ENCODE measurements at places on chromosomes 7 and 10.
A peak's percentile ranks its signal among the peaks of the same experiment; 100 is the strongest.

GRCh38 chr10:122706467-122706866, 6.8 kb upstream of the C10orf120 start:
- H3K36me3 ChIP-seq = no peaks in the 10 kb centered on the region
- H3K27ac ChIP-seq = no peak overlapping the region
- DNase-seq = no peak
- peaks cover 6% of the 10 kb centered on the region for H3K27me3 ChIP-seq

DNA sequence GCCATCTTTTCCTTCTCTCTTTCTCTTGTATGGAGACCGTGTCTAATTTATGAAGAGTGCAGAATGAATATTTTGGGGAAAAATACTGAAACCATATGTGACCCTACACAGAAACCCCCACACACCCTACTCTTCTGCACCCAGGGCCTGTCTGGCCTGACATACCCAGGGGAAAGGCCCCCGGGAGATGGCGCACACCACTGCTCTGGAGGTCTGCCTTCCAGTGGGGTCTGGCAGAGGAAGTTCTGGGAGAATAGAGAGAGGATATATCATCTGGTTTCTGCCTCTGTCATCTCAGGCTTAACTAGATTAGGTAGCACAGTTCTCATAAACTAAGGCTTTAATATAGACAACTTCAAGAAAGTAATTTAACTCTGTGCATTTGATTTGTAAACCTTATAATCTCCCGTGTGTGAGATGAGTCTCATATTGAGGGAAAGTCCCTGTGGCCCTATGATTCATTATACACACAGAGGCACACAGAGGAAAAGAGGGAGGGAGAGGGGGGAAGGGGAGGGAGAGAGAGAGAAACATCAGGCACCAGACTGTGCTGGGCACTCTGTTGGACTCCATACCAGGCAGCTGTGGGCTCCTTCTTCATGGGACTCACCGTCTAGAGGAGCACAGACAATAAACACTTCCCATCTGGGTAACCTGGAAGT, 123.3 kb downstream of the AOAH start:
- H3K27me3 ChIP-seq = no peaks in the 10 kb centered on the region
- peaks cover 6% of the 10 kb centered on the region for H3K4me1 ChIP-seq
- H3K36me3 ChIP-seq = no peaks in the 10 kb centered on the region
- H3K27ac ChIP-seq = peak overlapping the region; percentile 42

DNA sequence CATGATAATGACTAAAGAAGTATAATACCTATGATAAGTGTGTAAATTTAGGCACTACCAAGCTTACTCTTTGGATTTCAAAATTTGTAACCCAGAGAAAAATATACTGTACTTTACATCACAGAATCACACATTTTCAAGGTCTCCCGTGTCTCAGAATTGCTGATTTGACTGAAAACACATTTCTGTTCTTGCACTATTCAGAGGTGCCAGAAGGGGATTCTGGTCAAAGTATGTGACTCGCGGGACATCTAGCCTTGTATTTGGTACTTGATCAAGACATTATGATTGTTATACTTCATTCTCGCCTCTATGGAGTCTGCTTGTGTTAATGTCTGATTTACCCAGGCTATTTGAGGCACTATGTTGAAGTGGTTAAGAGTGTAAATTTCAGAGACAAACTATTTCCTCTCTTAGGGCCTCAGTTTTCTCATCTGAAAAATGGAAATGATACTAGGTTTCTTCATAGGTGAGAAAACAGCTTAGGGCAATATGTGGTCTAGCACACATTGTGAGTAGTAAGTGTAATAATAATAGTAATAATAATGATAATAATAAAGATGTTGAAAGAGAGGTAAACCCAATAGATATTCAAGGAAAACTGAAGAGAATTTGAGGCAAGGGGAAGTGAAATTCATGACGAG, 320.4 kb downstream of the RNLS start:
- no peaks in the 10 kb centered on the region for H3K4me1 ChIP-seq
- H3K36me3 ChIP-seq = no peaks in the 10 kb centered on the region
- H3K4me3 ChIP-seq = no peak overlapping the region
- no peak overlapping the region for H3K27ac ChIP-seq

DNA sequence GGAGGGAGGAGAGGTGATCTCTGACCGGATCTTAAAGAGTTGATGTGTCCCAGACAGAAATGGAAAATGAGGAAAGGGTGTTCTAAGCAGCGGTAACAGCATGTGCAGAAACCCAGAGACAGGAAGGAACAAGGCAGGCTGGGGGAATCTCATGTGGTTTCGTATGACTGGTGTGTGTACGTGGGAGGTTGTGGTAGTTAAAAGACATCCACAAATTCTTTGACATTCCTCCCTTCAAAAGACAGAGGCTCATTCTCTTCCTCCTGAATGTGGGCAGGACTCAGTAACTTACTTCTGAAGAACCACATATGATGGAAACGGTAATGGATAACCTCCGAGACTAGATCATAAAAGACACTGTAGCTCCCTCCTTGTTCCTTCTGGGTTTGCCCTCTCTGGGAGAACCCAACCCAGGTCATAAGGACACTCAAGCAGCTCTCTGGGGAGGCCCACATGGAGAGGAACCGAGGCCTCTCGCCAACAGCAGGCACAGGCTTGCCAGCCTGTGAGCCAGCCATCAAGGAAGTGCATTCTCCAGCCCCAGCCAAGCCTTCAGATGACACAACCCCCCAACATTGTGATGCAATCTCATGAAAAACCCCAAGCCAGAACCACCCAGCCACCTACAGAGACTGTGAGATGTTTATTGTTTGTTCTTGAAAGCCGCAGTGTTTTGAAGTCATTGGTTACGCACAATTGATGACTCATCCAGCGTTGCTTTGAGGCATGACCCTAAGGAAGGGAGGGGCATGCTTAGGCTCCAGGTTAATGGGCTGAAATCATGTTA, 116.0 kb downstream of the SLIT1 start:
- no peak overlapping the region for H3K27ac ChIP-seq
- DNase-seq = no peak

GRCh38 chr7:503575-504111, 16.0 kb downstream of the PDGFA start:
- H3K27ac ChIP-seq = peak overlapping the region; percentile 72
- H3K4me3 ChIP-seq = no peak overlapping the region
- H3K4me1 ChIP-seq = peaks cover 7% of the 10 kb centered on the region
- peaks cover 18% of the 10 kb centered on the region for H3K36me3 ChIP-seq
- peak; percentile 93 for DNase-seq
- no peaks in the 10 kb centered on the region for H3K27me3 ChIP-seq

DNA sequence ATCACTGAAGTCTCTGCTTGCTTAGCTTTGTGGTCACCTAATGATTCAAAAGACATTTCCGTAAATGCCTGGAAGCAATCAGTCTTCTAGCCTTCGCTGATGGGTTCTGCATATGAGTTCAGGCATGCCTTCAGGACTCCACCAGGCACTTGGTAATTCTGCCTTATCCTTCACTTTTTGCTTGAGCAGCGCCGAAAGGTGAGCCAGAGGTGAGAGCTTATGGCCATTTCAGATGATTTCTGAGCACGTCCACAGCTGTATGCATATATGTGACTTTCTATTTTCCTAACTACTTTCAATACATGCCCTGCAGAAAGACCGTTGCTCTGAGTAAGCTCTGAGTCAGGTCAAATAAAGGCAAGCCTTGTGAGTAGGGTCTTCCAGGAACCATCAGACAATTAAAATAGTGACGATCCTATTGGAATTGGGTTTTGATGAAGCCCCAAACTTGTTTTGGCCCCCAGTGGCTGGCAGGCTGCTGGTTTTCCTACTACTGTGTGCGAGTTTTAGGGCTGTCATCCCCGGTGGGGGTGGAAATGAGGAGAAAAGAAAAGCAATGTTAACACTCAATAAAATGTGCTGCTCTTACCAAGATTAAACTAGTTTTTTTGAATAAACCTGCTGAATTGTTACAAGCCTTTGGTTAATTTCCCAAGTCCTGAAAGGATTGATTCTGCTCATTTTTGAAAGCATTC, 154.4 kb upstream of the AKR1E2 start:
- H3K27me3 ChIP-seq = no peaks in the 10 kb centered on the region
- no peaks in the 10 kb centered on the region for H3K36me3 ChIP-seq
- DNase-seq = no peak
- no peak overlapping the region for H3K27ac ChIP-seq
- no peak overlapping the region for H3K4me3 ChIP-seq
- H3K4me1 ChIP-seq = no peaks in the 10 kb centered on the region

DNA sequence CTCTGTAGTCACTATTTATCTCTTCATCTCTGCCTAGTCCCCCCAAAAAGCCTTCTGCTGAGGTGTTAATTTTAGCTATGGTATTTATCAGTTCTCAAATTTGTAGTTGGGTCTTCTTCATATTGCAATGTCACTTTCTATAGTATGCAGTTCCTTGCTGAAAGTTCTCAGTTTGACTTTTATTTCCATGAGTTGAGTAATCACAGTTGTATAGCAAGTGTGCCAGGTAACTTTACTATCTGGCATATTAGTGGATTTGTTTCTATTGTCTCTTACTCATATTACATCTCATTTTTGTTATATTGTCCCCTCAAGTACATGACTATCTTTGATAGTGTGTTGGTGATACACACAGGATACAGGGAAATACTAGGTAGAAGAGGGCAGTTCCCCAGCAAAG, 152.8 kb downstream of the CUBN start:
- H3K4me3 ChIP-seq = no peak overlapping the region
- no peaks in the 10 kb centered on the region for H3K4me1 ChIP-seq

GRCh38 chr10:125132344-125132743, 28.0 kb downstream of the CTBP2 start:
- no peaks in the 10 kb centered on the region for H3K27me3 ChIP-seq
- H3K36me3 ChIP-seq = peaks cover 16% of the 10 kb centered on the region
- peaks cover 8% of the 10 kb centered on the region for H3K4me1 ChIP-seq
- peak; percentile 27 for DNase-seq

GRCh38 chr7:894927-895450, 18.6 kb downstream of the GET4 start:
- no peak overlapping the region for H3K4me3 ChIP-seq
- peaks cover 4% of the 10 kb centered on the region for H3K4me1 ChIP-seq
- H3K36me3 ChIP-seq = peaks cover 57% of the 10 kb centered on the region
- no peaks in the 10 kb centered on the region for H3K27me3 ChIP-seq
- no peak for DNase-seq

DNA sequence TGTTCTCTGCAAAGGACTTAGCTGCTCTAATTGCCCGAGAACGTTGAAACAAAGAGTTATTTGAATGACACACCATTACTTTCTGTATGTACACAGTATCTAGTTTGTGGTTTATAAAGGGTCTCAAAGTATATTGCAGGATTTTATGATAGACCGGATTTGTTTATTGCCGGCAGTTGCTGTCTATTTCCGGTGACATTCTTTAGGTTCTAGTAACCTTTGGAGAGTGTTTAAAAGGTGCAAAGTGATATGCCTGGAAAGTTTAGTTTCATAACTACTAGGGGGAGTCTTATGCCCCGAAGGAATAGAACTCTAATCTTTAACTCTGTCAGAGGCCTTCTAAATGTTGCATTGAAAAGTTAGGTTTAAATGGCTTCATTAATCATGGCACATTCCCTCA, 63.8 kb downstream of the PAPSS2 start:
- H3K27ac ChIP-seq = no peak overlapping the region
- H3K4me1 ChIP-seq = peaks cover 15% of the 10 kb centered on the region
- H3K27me3 ChIP-seq = no peaks in the 10 kb centered on the region
- no peak for DNase-seq
- H3K4me3 ChIP-seq = no peak overlapping the region
- H3K36me3 ChIP-seq = peaks cover 38% of the 10 kb centered on the region

- H3K4me1 ChIP-seq = no peaks in the 10 kb centered on the region
- H3K4me3 ChIP-seq = no peak overlapping the region
- no peak for DNase-seq
Observed at GRCh38 chr10:52436664-52437063, 122.6 kb downstream of the DKK1 start.

DNA sequence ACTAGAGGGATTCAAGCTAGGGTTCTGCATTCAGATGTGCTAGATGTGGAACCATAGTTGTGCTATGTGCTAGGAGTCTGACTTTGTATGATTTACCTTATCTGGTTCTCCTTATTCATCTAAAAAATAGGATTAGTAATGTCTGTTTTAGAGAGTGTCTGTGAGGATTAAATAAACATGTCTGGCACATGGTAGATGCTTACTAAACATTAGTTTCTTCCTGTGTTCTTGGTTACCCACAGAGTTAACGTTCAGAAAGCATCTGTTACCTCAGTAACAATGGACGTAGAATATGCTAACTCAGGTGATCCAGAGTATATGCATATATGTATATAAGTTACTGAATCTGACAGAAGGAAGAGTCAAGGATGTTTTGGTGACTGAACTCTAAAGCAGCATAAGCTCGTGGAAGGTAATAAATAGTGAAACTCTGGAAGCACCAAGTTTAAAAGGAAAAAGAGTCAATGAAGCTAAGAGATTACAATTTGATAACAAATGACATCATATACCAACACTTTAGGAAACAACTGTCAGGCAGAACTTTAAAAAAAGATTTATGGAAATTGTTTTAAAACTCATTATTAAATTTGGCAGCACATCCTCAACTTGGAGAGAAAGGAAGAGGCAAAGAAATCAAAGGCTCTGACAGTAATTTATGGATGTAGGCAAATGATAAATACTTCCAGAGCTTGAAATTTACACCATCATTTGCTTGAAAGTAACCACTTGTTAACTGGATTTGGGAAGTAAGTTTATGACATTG, 127.0 kb downstream of the CCNY start:
- peaks cover 34% of the 10 kb centered on the region for H3K4me1 ChIP-seq
- no peaks in the 10 kb centered on the region for H3K36me3 ChIP-seq
- H3K27ac ChIP-seq = no peak overlapping the region
- DNase-seq = no peak
